ENCODE measurements at places on chromosomes 16 and 17.
A peak's percentile ranks its signal among the peaks of the same experiment; 100 is the strongest.

DNA sequence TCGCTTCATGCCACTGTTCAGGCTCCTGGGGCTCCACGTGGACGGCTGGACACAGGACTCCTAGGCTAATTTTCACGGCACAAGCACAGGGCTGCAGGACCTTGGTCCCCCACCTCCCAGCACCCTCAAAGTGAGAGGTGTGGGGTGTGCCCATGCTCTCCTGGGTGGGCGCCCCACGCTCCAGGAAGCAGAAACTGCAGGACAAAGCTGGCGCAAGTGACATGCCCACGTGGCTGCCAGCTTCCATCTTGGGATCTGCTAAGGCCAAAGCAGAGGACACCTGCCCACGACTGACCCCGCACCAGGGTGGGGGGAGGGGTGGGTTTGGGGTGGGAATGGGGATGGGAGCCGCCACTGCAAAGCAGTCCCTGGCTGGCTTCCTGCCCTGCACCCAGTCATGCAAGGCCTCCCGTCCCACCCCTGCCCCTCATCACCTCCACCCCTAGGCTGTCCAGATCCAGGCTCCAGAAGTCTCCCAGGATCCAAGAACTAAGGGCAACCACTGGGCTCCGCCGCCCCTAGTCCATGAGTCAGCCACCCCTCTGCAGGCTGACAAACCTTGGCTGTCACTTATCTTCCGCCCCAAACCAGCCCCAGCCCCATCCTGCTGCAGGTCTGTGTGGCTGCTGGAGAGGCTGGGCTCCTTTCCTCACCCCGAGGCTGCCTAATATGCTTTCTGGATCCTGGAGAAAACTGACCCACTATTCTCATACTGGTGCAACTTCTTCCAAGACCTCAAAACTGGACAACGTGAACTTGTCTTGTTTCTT lies 11.1 kb downstream of the USP6 start:
- no peak for DNase-seq

DNA sequence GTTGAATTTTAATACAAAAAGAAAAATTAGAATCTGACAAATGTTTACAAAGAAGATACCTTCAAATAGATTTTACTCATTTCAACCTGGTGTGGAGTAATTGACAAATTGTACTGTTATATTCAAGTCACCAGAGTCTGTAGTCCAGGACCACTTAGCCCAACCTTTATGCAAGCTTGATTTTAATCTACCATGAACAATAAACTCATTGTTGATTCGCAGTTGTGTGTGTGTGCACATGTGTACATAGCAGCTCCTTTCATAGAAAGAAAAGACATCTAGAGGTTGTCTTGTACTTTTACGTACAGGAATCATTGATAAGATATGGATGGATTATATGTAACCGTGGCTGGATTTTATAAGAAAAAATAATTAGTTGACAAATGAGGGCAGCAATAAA lies 20.7 kb upstream of the LRRC37A start:
- DNase-seq = no peak

- no peak for DNase-seq
Measured at GRCh38 chr17:51650772-51651171, 390.4 kb downstream of the UTP18 start.

- no peak for DNase-seq
Measured at GRCh38 chr16:80323808-80324195, 217.0 kb upstream of the DYNLRB2 start.

GRCh38 chr16:14329727-14330350 lies 258.7 kb downstream of the MRTFB start:
- no peak for DNase-seq

DNA sequence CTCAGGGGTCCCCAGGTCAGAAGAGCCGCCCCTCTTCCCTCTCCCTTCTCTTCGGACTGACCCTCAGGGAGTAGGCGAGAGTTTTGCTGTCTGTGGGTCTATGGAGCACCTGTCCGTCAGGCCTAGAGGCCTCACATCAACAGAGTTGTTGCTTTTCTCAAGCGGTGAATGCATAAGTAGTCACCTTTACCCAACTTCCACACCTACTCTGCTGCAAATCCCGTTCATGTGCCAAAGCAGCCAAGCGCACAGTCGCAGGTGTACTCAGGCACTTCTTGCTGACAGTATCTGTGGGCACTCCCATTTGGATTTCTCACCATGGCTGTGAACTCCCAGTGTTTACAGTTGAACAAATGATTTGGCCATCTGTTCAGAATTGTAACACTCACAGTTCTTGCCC lies 4.0 kb upstream of the FA2H start:
- no peak for DNase-seq

DNA sequence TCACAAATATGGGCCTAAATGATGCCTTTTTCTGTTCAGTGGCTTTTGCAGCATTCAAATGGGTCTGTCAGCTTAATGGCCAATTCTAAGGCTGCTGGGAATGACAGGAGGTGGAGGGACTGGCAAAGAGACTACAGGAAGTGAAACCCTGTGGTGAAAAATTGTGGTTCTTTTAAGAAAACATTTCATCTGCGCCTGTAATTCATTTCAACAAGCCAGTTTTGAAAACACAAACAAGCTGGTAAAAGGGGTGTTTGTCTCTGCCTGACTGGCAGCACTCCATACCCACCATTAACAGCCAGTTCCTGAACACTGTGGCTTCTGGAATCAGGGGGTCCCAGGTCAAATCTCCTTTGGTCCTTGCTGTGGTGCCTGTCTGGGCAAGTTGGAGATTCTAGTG lies 3.6 kb upstream of the KDM8 start:
- DNase-seq = no peak

DNA sequence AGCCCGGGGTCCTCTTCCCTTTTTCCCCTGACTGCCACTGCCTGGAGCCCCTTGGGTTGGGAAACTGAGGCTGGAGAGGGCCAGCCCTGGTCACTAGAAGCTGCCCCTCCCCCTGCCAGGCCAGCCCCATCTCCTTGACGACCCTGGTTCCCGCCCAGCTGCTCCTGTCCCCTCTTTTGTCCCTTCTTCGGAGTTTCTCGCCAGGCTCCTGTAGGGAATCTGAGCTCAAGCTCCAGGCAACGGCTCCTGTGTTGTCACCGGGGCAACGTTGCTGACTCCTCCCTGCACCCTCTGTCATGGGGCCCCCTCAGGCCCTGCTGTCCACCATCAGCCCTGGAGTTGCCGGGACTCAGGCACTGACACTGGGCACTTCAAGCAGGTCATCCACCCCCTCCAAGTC lies 5.7 kb downstream of the LLGL1 start:
- DNase-seq = peak; percentile 48

DNA sequence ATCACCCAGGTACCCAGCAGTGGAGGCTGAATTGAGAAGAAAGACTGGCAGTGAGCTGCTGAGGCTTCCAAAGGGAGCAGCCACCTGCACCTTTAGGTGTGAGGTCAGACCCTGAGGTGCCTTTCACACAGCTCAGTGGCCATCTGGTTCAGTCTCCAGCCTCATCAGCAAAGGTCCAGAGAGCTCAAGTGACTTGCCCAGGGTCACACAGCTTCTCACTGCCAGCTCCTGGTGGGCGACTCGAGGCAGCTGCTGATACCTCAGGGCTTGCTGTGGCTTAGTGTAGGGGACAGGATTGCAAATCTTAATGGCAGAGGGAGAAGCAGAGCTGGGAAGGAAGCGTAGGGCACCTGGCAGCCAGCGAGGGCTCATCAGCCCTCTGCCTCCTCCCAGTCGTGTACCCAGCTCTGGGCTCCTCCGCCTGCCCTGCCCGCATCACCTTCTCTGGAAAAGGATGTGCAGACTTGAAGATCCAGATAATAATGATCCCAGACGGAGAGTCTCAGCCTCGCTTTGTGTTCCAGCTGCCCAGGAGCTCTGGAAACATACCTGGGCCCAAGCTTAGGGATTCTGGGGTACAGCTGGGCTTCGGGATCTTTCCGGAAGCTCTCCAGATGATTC lies 165.3 kb upstream of the GSE1 start:
- no peak for DNase-seq

DNA sequence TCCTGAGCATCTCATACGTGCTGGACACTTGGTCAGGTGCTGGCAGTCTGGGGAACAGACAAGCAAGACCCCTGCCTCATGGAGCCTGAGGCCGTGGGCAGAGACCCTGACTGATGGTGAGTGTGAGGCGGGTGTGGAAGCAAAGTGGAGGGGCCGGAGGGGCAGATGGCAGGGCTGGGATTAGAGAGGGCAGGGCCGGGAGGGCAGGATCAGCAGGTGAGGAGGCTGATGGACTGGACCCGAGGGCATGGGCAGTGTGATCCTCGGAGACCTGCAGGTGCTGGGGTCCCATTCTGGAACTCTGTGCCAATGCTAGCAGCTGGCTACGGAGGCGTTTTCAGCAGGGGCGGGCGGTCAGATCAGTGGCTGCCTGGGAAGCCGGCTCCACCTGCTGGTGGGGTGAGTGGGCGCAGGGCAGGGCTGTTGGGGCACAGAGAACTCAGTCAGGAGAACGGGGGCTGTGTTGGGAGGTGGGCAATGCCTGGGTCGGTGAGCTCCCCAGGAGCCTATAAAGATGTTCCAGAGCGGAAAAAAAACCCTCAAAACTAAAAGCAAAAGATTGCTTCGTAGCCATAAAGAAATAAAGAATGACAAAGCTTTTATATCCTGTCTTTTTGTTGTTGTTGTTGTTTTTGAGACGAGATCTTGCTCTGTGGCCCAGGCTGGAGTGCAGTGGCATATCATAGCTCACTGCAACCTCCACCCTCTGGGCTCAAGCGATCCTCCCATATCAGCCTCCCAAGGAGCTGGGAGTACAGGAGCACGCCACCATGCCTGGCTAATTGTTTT lies 8.9 kb upstream of the C16orf74 start:
- DNase-seq = no peak

DNA sequence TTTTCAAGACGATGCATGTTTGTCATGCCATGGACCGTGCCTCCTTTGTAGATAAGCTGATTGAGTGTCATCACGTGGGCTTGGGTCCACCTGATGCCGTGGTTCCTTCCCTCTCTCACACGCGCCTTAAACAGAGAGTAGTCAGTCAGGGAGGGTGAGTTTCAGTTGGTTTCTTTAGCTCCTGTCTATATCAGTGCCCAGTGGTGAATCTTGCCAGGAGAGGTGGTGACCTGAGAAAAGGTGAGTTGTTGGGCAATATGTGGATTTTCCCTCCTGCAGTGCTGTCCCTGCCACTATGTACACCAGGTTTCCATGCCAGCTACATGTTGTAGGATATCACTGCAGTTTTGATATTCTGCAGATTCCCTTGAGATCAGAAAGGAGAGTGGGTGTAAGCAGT lies 129.7 kb downstream of the LAT start:
- no peak for DNase-seq

DNA sequence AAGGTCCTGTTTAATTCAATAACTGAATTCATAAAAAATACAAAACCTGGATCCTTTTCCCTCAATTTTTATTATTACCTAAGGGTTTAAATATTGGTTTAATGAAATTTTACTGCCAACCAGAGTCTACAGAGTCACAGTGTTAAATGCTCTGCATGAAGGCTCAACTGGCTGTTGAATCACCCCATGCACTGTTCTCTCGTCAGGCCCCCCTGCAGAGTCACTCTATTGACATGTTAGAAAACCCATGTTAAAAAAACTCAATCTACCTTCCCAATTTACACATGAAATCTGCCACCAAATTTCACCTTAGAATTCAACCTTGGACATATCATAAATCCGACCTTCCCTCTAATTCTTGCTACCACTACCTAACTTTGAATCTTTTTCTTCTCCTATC lies 43.3 kb upstream of the ULK2 start:
- DNase-seq = no peak

GRCh38 chr17:40565769-40566409 lies 617 bp upstream of the CCR7 start:
- DNase-seq = no peak

GRCh38 chr16:64880994-64881393 lies 240.9 kb downstream of the CDH11 start:
- no peak for DNase-seq

DNA sequence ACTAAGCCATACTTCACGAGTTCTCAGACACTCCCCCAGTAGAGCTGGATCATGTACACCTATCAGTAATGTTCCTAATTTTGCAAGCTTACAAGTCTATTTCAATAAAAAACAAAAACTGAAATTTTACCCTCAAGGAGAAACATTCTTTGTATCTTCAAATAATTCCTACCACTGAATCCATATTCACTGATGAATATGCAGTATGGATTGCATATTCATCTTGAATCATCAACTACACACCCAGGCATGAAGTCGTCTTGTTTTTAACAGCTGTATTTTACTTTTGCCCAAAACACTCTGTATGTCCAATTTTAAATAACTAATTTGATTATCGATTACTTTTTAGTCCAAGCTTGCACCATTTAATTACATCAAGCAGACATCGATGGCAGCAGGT lies 31.8 kb downstream of the ZDHHC7 start:
- no peak for DNase-seq

DNA sequence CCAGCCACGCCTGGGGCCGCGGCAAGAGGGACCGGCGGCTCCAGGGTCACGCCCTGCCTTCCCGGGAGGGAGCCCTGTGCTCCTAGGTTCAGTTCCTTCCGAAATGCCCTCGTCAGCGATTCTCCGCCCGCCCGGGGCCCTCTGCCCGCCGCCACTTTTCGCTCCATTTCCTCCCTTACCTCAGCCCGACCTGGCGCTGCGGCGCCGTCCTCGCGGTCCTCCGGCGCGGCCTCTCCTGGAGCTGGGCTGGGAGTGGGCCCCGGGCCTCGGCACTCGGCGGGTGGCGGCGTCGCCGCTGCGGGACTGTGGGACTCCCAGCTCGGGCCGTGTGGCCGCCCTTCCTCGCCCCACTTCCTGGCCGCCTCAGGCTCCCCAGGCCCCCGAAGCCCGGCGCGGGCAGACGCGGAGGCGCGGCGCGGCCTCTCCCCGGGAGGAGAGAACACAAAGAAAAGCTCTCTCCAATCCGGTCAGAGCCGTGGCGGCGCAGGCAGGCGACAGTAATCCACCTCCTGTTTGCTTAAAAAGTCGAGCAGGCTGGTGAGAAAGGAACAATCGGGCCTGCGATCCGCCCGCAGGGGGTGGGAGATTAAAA lies 1.6 kb downstream of the BAHCC1 start:
- no peak for DNase-seq

DNA sequence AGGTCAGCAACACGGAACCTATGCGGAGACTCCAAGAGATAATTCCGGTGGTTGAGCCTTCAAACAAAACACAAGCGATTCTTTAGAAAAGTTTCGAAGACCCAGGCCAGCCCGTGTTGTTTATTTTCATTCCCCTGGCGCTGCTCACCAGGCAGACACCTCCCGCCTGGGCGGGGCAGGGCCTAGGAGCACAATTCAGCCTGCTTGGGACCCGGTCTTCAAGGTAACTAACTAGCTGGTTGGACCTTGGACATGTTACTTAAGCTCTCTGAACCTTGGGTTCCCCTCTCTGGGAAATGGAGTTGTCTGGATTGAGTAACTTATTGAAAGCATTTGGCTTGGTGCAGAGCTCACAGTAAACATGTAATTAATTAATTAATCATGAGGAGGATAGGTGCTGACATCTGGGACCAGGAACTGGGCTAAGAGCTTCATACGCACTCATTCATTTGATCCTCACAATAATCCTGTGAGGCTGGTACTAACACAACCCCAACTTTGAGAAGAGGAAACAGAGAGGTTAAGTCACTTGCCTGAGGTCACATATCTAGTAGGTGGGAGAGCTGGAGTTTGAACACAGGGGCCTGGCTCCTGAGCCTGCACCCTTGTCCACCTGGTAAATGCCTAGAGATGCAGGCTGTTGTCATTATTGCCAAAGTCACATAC lies 125.3 kb upstream of the SMURF2 start:
- no peak for DNase-seq
